ENCODE measurements at places on chromosomes 13 and 19.

DNA sequence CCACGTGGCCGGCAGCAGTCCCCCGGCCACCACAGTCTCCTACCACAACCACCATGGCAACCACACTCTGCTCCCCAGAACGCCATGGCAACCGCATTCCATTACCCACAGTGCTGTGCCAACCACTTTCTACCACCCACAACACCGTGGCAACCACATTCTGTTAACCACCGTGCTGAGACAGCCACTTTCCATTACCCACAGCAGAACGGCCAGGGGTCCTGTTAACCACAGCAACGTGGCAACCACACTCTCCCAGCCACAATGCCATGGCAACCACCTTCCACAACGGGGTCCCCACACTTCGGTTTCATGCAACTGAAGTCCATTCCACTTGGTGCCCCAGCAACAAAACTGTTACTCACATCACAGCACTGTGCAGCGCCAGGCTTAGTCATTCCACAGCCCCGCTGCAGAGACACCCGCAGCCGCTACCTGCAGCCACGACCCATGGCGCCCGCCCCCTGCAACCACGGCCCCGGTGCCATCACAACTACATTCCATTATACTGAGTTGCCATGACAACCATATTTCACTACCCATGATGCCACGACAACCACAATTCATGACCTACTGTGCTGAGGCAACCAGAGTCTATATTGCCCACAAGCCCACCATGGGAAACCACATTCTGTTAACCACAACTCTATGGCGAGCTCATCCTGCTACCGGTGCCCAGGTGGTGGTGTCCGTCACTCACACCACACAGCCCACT lies 10.0 kb downstream of the DPF1 start:
- H3K4me1 ChIP-seq, result no peaks in the 10 kb centered on the region
- H3K27ac ChIP-seq, result peak overlapping the region; percentile 90

DNA sequence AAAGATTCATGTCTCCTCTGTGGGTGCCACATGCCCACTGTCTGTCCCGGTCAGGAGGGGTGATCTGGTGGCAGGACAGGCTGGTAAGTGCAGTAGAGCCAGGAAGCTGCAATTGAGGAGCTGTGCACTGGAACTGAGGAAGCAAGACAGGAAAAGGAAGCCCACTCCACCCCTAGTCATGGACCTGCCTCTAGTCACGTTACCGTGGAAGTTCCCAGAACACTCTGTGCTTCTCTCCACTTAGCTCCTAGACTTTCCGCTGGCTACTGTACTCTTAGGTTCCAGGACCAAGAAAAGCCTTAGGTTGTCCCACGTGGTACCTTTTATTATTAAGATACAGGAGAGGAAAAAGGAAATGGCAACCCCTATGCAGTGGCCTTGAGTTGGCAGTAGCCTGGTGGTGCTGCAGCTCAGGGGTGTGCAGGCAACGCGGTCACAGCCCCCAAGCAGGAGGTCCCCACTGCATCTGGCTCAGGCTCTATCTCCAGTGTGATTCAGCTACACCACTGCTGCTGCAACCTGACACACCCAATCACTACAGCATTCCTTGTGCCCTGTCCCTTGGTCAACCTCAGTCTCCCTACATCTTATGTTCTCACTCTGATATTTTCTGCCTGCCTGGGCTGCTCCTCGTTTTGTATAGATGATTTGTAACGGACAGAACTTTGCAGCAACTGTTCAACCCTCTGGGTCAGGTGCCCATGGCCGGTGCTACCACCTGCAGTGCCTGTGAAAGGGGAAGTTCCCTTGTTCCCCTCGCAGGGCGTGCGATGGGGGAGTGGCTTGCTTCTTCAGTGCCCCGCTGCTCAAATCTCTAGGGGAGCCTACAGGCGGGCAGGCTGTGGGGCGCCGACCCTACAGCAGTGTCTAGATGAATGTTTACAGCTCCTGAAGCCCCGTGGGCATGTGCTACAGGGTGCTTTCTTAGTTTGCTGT lies 24.4 kb upstream of the GPR12 start:
- no peaks in the 10 kb centered on the region for H3K36me3 ChIP-seq
- H3K4me3 ChIP-seq, result peak overlapping the region; percentile 29
- peak; percentile 65 for DNase-seq
- no peak overlapping the region for H3K27ac ChIP-seq
- H3K4me1 ChIP-seq, result no peaks in the 10 kb centered on the region

- H3K27me3 ChIP-seq, result no peaks in the 10 kb centered on the region
- no peaks in the 10 kb centered on the region for H3K36me3 ChIP-seq
- peak overlapping the region; percentile 71 for H3K4me3 ChIP-seq
- peak; percentile 77 for DNase-seq
- peaks cover 7% of the 10 kb centered on the region for H3K4me1 ChIP-seq
Observed at GRCh38 chr13:105278943-105279381, 1256.5 kb downstream of the EFNB2 start.

DNA sequence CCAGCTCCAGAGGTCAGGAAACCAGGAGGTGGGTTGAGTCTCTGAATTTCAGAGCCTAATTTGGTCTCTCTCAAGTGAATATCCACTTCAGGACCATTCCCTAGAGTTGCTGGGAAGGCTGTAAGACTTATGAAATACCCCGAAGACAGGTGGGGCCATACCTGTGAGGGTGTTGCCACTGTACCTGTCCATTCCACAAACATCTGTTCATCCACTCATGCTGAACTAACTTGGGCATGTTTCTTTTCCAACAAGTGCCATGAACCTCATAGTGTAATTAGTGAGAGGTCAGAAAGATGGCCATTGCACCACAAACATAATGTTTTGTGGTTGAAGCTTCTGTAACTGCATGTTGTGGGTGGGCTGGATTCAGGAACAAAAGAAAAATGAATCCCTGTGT lies 7.8 kb downstream of the ILF3 start:
- H3K36me3 ChIP-seq, result peaks cover 77% of the 10 kb centered on the region
- no peaks in the 10 kb centered on the region for H3K4me1 ChIP-seq
- H3K27ac ChIP-seq, result no peak overlapping the region
- no peak overlapping the region for H3K4me3 ChIP-seq

DNA sequence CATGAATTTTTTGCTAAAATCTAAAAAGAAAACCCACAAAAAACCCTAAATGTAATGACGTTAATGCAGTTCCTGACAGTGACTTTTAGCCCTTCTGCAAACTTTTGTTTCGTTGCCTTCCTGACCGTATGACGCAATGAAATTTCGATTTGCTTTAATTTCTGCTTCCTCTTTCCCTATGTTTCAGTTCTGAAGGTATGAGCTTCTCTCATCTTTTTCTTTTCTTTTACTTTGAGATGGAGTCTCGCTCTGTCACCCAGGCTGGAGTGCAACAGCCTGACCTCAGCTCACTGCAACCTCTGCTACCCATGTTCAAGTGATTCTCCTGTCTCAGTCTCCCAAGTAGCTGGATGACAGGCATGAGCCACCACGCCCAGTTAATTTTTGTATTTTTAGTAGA lies 6.1 kb upstream of the LILRA5 start:
- H3K27ac ChIP-seq, result no peak overlapping the region
- no peaks in the 10 kb centered on the region for H3K4me1 ChIP-seq
- H3K27me3 ChIP-seq, result no peaks in the 10 kb centered on the region
- no peak for DNase-seq
- H3K36me3 ChIP-seq, result no peaks in the 10 kb centered on the region
